ENCODE measurements at places on chromosomes 16 and 17.

- DNase-seq: no peak
These were observed 28.1 kb downstream of the HEATR3 start for GRCh38 chr16:50093607-50094539.

DNA sequence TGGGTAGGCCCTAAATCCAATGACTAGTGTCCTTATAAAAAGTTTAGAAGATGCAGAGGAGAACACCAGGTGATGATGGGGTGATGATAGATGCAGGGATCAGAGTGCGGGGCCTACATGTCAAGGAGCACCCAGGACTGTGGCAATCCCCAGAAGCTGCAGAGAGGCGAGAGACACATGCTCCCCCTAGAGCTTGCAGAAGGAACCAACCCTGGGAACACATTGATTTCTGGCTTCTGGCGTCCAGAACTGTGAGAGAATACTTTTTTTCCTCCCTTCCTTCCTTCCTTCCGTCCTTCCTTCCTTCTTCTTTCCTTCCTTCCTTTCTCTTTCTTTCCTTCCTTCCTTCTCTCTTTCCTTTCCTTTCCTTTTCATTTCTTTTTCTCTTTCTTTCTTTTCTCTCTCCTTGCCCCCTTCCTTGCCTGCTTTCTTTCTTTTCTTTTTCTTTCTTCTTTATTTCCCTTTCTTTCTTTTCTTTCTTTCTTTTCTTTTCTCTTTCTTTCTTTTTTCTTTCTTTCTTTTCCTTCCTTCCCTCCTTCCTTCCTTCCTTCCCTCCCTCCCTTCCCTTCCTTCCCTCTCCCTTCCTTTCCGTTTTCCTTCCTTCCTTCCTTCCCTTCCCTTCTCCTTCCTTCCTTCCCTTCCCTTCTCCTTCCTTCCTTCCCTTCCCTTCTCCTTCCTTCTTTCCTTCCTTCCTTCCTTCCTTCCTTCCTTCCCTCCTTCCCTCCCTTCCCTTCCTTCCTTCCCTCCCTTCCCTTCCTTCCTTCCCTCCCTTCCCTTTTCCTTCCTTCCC is 134.3 kb downstream of the HAPSTR1 start:
- no peak for DNase-seq

- DNase-seq: no peak
These were observed 54.4 kb upstream of the NETO2 start for GRCh38 chr16:47198180-47198575.

DNA sequence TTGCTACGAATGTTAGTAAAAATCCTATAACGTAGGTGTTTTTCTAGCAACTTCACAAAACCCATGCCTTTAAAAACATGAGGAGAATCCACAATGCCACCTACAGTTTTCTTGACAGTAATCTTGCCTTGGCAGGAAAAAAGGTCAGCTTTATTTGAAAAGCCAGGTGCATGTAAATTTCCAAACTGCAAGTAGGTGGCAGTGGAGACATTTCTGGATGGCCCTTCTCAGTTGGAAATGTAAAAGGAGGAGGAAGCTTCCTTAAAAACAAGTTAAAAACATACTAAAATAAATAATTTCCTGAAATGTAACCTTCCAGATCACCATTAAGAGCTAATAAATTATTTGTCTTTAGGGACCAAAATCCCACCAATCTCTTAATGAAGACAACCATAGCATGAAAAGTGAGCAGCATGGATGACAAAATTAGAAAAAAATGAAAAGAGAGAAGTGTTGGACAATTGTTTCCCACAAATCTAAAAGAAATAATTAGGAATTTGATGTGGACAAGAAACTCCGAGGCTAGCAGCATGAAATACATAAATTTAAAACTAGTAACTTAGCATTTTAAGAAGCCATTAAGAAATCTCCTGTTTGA is 152.2 kb downstream of the SNX11 start:
- no peak for DNase-seq

GRCh38 chr16:626787-627453 is 3.9 kb upstream of the WFIKKN1 start:
- no peak for DNase-seq

GRCh38 chr17:39996800-39997199 is 16.2 kb downstream of the PSMD3 start:
- no peak for DNase-seq
